Hematopoietic multipotent progenitor cell treated with erythropoietin and hydrocortisone succinate and interleukin-3 and kit ligand, for 4 days (in vitro differentiated cells): ENCODE measurements at places on chromosomes 7 and 10.
A peak's percentile ranks its signal among the peaks of the same experiment; 100 is the strongest.

DNA sequence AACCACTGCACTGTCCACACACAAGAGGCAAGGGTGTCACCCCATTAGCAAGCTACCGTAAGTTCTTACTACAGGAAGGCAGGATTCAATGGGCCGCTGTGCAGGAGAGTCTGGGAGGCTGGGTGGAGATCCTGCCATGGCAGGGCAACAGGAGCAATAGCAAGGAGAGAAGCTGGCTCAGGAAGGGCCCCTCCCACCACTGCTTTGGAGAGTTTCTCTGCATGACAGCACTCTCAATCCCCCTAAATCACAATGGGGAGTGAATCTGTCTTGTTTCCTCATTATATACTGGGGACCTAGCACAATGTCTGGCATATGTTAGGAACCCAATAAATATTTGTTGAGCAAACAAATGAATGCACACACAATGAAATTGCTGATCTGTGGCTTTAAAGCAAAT is 83.2 kb upstream of the SFMBT2 start:
- DNase-seq: no peak

DNA sequence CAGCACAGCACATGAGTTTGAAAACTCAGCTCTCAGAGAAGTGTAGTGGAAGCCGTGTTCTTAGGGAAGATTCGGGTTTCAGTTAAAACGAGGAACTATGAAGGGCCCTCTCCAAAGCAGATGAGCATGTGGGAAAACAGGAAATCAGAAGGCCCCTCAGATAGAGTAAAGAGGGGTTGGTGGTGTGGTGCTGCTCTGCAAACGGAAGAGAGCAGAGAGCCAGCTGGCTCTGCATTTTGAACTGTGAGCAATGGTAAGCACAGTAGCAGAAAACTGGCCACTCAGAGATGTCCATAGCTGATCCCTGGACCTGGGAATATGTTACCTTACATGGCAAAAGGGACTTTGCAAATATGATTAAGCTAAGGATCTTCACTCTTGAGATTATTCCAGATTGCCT is 27.9 kb upstream of the CUL1 start:
- peak; percentile 77 for DNase-seq

GRCh38 chr7:155752756-155753445 is 59.4 kb downstream of the SHH start:
- no peak for DNase-seq

DNA sequence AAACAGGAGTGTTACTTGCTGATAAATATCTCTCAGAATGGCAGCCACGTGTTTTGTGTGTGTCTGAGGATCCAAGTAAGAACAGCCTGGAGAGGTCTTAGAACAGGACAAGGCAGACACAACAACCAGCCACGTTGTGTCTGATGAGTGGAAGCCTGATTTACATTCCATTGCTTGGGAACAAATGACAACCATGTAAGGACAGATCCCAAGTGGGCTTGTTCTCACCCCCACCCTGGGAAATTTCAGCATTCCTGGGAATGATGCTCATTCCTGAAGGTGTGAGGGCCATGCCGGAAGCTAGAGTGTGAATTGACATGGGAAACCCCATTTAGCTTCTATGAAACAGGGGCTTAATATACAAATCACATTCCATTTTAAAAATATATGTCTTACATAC is 35.9 kb downstream of the IL6 start:
- DNase-seq: no peak

DNA sequence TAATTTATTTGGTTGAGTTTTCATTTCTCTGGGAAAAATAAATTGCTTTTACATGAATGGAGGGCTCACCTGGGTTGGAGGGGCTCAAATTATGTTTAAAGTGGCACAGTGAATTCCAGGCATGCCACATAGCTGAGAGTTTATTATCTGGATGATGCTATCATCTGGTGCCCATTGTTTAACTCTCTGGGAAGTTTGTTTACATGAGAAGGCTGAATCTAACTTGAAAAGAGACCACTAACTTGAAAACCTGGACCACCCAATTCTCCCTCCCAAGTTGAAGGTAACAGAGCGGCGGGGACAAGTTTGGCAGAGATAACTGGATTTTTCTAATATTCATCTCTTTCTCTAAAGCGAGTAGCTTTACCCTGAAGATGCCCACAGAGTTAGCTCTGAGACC is 321.5 kb upstream of the GHITM start:
- no peak for DNase-seq

GRCh38 chr10:96334616-96335526 is 23.9 kb downstream of the OPALIN start:
- DNase-seq: peak; percentile 35

DNA sequence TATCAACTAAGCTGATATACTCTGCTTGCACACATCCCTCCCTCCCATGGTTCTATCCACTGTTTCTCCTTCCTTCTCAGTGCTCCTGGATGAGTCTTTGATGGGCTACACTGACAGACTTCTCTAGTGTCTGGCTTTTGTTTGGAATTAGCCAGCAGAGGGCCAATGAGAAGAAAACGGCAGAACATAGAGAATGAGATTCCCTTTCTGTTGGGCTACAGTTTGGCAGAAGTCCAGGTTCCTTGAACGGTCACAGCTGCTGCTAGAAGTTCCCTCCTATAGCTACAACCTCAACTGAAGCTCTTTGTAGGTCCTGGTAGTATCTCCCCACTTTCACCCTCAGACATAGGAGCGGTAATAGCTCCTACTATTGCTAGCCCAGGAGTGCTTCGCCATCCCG is 251.1 kb upstream of the LRRN3 start:
- peak; percentile 60 for DNase-seq

DNA sequence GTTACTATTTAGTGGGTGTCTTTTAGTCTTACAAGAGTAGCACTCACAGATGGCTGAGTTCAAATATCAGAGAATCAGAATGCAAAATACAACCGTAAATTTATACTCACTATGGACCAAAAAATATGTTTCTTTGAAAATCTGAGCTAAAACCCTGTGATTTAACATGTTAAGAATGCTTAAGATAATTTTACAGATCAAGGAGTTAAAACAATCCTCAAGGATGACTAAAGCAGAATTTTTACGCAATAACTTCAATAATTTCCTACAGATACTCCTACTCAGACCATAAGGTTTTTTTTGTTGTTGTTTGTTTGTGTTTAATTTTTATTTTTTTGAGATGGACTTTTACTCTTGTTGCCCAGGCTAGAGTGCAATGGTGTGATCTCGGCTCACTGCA is 47.9 kb upstream of the CCDC6 start:
- no peak for DNase-seq

GRCh38 chr7:32660936-32661335 is 165.6 kb downstream of the AVL9 start:
- no peak for DNase-seq

GRCh38 chr10:13944823-13945222 is 358.1 kb downstream of the PRPF18 start:
- no peak for DNase-seq

- DNase-seq: peak; percentile 21
Observed at GRCh38 chr10:78656417-78657162, 412.2 kb upstream of the ZMIZ1 start.

GRCh38 chr7:157714166-157715070 is 377.6 kb downstream of the DNAJB6 start:
- DNase-seq: no peak

DNA sequence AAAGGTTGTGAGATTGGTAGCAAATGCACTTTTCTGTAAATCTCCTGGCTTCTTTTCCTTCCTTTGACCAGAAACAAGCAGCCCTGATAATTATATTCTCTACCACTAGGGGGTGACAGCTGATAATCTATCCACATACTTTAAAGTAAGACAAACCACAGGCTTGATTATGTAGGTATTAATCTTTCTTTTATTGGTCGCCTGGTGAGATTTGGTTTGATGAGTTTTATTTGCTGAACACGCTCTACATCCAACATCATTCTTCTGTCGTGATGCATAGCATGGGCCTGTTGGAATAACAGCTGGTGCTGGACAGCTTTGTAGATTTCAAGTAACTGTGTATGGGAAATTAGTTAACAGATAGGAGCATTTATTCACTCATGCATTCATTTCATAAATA is 63.5 kb downstream of the ZNF365 start:
- peak; percentile 84 for DNase-seq

DNA sequence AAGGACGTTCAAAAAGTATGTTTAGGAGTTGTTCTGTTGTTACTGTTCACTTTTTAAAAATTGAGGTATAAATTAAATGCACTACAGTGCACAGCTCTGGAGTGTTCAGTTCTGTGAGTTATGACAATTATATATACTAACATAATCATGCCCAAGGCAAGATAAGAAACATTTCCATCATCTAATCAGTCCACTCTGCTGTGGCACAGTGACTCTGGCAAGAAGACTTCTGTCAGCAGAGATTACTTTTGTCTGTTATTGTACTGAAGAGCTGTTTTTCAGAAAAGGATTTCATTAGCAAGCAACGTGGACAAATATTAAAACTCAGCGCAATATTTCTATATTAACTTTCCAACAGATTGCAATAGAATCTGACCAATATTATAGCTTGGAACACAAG is 32.0 kb downstream of the ICA1 start:
- peak; percentile 76 for DNase-seq

- DNase-seq: peak; percentile 68
Observed at GRCh38 chr10:115129752-115130151, 36.6 kb downstream of the ATRNL1 start.

GRCh38 chr10:131897297-131897899 is 3.4 kb upstream of the PPP2R2D start:
- peak; percentile 97 for DNase-seq

DNA sequence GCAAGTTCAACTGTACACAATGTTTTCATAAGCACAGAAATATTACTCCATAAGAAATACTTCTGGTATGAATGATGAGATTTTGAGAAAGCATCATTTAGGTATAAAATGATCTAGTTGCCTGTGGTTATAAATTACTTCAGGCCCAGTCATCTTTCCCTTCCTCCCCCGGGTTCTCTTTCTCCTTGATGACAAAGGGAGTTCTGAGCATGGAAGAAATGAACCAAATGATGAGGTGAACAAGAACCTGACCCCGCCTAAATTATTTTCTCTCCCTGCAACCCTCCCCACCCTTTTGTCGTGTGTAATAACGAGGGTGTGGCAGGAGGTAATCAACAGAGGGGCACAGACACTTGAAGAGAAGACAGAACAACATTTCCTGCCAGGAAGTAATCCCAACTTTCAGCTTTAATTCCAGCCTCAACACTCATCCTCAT is 319.6 kb upstream of the SP8 start:
- no peak for DNase-seq

DNA sequence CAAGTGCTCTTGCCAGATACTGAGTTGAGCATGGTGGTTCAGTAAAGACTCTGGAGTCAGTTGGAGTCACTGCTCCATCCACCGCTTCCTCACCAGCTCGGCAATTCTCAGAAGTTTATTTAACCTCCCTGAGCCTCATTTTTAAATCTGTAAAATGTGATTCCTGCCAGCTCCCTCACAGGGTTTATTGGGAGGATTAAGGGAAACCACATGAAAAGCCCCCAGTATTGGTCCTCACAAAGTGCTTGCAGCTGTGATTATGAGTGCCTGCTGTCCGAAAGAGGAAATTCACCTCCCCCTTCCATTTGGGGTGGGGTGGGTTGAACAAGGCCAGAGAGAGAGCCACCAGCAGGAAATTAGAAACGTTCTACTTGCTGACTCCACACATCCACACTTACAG is 99.0 kb downstream of the AOAH start:
- DNase-seq: peak; percentile 64

- DNase-seq: peak; percentile 75
Observed at GRCh38 chr10:37856881-37857286, 526 bp downstream of the ZNF248 start.

- DNase-seq: peak; percentile 16
Observed at GRCh38 chr7:148986742-148987009, 41.6 kb downstream of the PDIA4 start.

- DNase-seq: no peak
Observed at GRCh38 chr10:27998954-27999275, at the start of gene ODAD2. TSS of gene ODAD2 (minus strand) at chr10:27999079. CDS start at chr10:27995142, 3,937 bp downstream.

DNA sequence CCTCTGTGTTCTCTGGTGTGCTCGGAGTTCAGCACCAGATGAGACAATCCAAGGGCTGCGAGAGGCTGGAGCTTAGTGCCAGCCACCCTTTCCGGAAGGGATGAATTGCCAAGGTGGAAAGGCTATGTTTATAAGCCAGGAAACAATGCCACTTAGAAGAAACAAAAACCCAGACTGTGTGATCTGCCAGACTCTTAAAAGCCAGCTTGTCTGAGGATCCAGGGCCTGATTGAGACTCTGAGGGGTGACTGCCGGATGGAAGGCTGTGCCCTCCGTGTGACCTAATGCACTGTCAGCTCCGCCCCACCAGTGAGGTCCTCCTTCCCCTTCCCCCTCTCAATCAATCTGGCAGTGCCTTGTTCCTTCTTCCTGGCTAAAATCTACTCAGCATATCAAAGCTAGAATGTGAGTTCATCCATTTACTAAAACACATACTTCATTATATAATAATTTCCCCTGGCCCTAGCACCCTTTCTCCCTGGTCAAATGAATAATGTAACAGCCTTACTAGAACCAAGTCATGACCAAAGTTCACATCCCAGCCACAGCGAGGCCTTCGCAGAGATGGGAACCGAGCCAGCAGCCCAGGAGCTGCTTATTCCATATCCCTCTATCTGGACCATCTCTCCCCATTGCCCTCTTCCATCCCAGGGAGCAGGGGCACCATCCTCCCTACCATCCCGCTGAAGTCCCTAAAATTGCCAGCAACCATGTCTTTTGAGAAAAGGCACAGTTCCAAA is 25.5 kb downstream of the FAM107B start:
- peak; percentile 20 for DNase-seq

DNA sequence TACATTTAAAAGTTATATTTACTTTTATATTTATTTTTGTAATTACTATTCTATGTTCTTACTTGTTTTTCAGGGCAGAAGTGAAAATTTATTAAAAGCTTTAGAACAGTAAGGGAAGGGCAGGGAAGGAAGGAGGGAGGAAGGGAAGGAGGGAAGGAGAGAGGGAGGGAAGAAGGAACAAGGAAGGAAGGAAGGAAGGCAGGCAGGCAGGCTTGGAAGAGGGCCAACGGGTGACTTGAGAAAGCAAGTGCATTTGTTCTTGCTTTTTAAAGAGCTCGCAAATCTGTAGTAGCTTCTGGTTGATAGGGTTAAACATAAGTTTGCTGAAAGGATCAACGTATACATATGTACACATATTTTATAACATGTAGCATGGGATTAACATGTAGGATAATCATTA is 725.3 kb upstream of the FZD8 start:
- no peak for DNase-seq

GRCh38 chr10:82811621-82812020 is 936.6 kb downstream of the NRG3 start:
- peak; percentile 32 for DNase-seq
